ENCODE measurements at places on chromosomes 3 and 15.

GRCh38 chr15:71082803-71083202, 32.5 kb upstream of the THSD4 start:
- DNase-seq, result no peak

DNA sequence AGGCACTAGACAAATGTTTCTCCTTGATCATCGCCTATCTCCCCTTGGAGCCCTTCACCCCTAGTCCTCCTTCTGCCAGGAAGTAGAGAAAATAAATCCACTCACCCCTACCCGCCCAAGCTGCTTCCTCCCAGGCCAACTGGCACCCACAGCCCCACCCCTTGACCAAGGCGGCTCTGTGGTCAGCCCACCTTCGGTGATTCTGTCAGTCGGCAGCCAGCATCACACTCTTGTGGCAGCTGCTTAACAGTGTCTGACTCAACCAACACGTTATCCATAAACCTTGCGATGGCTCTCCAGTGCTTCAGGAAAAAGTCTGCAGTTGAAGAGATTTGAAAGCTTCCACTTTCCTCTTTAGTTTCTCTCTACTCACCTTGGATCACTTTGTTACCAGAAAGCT, 7.6 kb downstream of the SHF start:
- DNase-seq, result no peak

GRCh38 chr15:64850778-64851502, 9.2 kb downstream of the PLEKHO2 start:
- DNase-seq, result no peak

GRCh38 chr3:125694761-125695294, 99.5 kb upstream of the OSBPL11 start:
- DNase-seq, result no peak

- no peak for DNase-seq
These were observed 17.5 kb downstream of the POPDC2 start for GRCh38 chr3:119642746-119643473.

- no peak for DNase-seq
These were observed 124.4 kb downstream of the PTPRG start for GRCh38 chr3:61685755-61686154.

GRCh38 chr3:184540777-184541681, 20.6 kb upstream of the EPHB3 start:
- DNase-seq, result no peak

DNA sequence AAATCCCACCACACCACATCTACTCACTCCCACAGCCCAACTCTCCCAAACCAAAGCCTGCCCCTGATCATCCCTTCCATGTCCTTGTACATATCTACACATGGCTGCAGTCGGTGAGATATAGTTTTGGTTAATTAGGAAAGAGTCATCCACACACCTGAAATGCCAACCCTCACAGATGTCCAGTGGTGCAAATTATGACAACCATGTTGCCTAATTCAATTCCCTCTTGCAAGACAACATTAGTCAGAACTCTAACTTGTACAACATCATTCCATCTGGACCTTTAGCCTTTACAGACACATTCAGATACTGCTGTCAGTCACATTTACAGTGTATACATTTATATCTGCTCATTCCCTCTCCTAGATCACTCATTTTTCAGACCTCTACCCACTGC, 41.2 kb downstream of the TUBGCP4 start:
- no peak for DNase-seq

GRCh38 chr3:57764794-57765193, 8.7 kb downstream of the SLMAP start:
- no peak for DNase-seq

DNA sequence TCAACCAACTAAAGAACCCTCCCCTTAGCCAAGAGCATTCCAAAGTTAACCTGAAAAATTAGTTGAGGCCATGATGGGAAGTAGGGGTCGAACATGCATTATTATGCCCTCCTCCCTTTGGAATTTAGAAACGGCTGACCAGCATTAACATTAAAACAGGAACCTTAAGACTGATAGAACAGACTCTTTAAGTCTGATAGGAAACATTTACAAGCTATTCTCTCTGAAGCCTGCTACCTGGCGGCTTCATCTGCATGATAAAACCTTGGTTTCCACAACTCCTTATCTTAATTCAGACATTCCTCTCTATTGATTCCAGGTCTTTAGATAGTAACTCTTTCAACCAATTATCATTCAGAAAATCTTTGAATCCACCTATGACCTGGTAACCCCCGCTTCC, 331.0 kb downstream of the CGGBP1 start:
- no peak for DNase-seq

DNA sequence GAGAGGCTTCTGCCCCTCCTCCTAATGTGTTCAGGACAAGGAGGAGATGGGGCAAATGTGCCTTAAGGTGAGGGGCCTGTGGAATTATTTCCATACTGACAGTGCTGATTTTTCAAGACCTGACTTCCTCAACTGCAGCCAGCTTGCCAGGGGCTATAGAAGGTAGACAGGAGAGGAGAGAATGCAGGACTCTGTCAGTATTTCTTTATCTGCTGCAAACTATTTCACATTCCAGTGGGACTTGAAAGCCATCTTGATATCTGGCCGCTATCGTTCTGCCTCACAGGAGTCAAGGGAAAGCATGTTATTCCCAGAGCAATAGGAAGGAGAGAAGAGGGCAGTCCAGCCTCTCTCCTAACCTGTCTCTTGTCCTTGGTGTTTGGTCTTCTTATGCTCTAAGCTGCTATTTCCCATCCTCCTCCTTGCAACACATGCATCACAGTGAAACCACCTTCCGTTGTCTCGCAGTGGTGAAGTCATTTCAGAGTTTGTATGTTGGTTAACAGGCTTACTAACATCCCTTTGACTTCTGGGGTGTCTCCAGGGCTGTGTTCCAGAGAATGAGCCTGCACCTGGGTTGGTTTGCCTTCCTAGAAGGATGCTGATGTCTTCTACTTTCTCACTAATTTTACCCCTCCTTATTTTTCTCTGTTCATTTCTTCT, 95.1 kb upstream of the MRPS22 start:
- no peak for DNase-seq

DNA sequence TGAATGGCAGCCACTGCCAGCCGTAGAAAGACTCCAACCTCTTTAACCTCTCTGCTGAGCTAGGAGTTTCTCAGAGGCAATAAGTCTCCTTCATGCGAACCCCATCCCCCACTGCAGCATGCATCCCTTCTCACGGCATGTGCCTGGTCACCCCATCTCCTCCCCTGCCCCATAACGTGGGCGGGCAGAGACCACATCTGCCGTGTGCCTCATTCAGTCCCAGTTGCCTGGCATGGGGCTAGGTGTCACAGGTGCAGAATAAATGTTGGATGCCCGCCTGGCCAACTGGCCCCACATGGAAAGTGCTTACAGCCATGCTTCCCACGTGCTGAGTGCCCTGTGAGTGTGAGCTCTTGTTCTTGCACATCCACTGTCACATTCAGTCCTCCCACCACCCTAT, 43.5 kb upstream of the NTRK3 start:
- DNase-seq, result no peak

GRCh38 chr3:192408647-192409200, 318.6 kb downstream of the FGF12 start:
- no peak for DNase-seq

GRCh38 chr3:196894557-196895295, 27.0 kb downstream of the SENP5 start:
- DNase-seq, result no peak
